ENCODE measurements at places on chromosomes 4 and X.

GRCh38 chr4:105108971-105109370, 37.7 kb upstream of the TET2 start:
- no peak for DNase-seq

- no peak for DNase-seq
Measured at GRCh38 chr4:152427981-152428380, 107.9 kb downstream of the FBXW7 start.

DNA sequence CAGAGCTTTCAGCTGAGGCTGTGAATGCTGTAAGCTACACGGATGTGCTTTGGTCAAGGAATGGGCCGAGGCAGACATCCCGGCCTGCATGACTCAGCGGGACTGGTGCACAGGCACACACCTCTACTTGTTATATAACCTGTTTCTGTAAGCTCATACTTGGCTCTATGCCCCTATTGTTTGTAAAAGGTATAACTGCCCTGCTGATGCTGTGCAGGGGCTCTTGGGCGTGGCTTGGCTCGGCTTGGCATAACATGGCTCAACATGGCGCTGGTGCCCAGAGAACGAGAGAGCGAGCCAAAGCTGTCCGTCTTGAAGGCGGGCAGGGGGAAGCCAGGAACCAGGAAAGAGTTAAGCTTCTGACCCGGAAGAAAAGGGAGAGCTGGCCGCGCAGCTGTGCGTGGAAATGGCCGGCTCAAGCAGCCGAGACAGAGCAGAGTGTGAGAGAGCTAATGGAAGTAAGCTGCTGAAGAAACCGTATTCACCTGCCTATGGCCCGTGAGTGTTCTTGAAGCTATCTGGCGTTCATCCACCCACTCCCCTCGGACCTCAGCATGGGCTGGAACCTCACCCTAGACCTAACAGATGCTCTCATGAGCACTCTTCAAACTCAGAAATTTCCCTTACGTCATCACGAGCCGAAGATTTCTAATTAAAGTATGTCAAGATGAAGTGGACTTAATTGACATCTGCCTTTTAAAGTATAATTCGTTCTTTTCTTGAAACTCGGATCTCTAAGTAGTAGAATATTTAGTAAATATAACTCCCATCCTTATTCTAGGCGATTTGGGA, 286.3 kb upstream of the AGA start:
- DNase-seq = no peak

GRCh38 chr4:6199422-6199921, 877 bp downstream of the JAKMIP1 start:
- no peak for DNase-seq

- DNase-seq = no peak
Measured at GRCh38 chrX:131068945-131069719, 11.0 kb downstream of the ARHGAP36 start.

DNA sequence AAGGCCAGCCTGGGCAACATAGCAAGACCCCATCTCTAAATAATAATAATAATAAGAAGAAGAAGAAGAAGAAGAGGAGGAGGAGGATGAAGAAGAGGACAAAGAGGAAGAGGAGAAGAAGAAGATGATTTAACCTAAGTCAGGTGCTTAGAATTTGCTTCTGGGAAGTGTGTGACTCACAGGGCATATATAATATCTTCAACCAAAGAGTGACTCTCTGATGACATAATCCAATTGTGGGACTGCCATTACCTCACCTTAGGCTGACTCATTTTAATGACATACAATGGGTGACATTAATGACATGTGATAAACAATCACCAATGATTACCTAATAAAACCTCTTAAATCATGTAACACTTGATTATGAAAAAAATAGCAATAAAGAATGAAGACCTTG, 32.7 kb upstream of the MBTPS2 start:
- DNase-seq = no peak

- no peak for DNase-seq
Measured at GRCh38 chr4:106715825-106716224, 320.3 kb downstream of the DKK2 start.

GRCh38 chrX:10023821-10024220, 56.7 kb downstream of the CLDN34 start:
- no peak for DNase-seq

DNA sequence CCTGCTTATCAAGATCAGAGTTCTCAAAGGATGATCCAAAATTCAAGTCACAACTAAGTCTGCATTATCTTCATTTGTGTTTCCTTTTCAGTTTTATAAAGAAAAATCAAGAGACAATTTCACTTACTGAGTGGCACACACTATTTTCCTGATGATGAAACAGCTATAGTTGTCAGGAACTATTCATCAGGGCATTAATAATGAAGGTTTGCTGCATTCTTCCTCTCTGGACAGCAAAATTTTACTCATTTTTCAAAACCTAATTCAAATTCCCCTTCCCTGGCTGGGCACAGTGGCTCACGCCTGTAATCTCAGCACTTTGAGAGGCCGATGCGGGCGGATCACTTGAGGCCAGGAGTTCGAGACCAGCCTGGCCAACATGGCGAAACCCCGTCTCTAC, 83.5 kb upstream of the SMIM10 start:
- DNase-seq = no peak

GRCh38 chr4:112058433-112058832, 86.8 kb upstream of the FAM241A start:
- no peak for DNase-seq

- no peak for DNase-seq
Measured at GRCh38 chrX:68209008-68209407, 224.3 kb downstream of the OPHN1 start.

DNA sequence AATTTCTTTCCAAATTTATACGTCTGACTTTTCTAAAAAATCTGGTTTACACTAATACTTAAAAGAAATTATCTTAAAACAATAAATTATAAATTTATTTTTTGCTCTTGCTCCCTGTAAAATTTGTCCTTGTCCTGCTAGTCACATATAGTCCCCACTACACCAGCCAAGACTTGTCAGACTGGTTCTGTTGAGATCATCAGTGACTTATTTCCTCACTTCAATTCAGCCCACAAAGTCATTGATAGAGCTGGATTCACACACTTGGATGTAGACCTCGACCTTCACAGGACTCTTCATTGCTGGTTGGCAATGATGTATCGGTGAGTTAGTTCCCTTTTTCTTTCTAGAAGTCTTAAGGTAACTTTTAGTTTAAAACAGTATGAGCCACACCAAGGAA, at the start of gene TMPRSS11E:
TMPRSS11E (plus strand) TSS at position 263 of the 400 bp plus-strand sequence; CDS start at position 313, 50 bp downstream.
- DNase-seq = no peak

DNA sequence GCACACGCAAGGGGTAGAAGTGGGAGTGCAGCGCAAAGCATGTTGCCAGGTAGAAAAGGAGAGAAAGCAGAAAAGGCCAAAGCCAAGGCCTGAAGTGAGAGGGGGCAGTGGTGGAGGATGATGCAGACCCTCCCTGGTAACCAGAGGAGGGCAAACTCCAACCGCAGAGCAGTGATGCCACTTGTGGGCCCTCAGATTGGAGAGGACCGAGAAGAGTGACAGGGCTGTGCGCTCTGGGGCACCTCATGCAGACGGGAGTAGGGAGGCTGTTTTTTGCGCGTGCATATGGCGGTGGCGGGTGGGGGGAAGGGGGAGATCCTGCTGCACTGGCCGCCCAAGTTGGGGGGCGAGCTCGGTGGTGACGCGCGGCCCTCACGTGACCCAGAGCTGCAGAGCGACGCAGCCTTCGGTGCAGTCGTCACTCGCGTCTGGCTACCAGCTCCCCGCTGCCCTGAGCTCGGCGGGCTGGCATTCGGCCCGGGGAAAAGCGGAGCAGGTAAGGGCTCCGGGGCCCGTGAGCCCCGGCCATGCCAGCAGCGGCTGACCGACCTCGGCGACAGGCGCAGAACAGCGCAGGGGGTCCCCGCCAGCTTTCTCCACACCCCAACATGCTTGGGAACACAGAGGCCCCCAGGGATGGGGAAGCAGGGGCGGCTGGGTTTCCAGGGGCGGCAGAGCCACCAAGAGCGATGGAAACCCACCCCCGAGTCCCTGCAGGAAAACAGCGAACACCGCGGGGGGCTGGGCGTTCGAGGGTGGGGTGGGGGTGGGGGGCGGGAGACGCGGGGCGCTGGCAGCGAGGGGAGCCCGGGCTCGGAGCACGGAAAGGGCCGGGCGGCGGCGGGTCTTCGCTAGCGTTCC, at the start of gene BEX3:
BEX3 (plus strand) TSS at position 421 of the 861 bp plus-strand sequence. CDS start 984 bp downstream, outside the sequence.
- no peak for DNase-seq

- DNase-seq = no peak
Measured at GRCh38 chr4:79237851-79238250, 88.0 kb downstream of the NAA11 start.

DNA sequence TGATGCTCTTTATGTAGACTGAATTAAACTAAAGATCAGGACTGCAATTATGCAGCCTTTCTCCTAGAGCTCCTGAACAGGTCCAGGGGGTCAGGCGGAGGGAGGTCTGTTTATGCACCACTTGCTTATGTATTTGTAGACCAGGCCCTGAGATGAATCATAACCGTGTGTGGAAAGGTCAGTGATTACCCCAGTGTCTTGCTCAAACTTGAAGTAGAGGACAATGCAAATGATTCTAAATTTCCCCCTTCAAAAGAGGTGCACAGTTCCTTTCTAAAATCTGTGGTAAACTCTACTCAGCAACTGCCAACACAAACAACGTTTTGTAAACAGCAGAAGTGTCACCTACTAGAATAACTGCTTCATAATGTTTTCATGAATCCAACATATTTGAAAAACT, 13.0 kb upstream of the TBC1D9 start:
- no peak for DNase-seq

DNA sequence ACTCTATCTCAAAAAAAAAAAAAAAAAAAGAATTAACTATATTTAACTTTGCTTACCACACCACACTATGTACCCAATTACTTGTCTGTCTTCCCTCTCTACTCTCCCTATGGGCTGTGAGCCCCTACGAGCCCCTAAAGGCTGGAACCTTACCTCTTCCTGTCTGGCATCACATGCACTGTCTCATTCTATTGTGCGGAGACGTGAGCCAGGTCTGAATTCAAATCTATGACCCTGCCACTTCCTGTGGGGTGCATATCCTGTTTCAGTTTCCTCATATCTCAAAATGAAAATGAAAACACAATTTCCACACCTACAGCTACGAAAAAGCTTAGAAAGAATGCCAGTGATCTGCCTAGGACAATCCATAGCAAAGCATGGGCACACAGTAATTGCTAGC, 42.9 kb upstream of the HS3ST1 start:
- peak; percentile 7 for DNase-seq

- no peak for DNase-seq
Measured at GRCh38 chr4:25104591-25104990, 55.7 kb downstream of the SEPSECS start.

Data from stimulated activated CD8-positive, alpha-beta memory T cell treated with anti-CD3 and anti-CD28 coated beads, Interleukin-7, amount 100 ng/mL, for 1 hour (primary cell).